Left renal pelvis (tissue), 4 donors: ENCODE measurements at places on chromosomes 3 and 15.

- DNase-seq, result no peak
Observed at GRCh38 chr15:51907136-51907862, 64.3 kb downstream of the LEO1 start.

DNA sequence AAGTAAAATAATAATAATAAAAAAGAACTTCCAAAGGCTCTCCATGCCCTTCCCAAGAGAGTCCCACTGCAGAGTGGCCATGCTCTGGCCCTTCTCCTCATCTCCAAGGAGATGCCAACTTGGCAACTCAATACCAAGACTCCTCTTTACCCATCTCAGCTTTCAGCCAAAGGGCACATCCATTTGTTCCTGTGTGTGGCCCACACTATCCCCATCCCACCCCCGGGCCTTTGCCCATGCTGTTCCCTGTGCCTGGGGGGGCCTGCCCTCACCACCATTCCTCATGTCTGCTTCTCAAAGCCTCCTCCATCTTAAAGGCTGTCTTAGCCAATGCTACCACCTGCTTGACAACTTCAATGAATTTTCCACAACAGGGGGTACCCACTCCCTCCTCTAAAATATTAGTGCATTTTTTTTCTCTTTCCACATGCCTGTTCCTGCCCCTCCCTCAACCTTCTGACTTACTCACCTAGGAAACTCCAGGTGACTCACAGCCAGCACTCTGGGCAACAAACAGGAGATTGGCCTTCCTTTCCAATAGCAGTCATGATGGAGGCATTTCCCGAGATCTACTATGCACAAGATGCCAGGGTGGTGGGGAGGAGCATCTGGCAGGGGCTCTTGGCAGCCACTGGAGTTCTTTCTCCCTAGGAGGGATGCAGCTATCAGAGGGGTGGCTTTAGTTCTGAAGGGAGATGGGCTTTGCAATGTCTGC, 109.4 kb upstream of the SMAD3 start:
- no peak for DNase-seq

DNA sequence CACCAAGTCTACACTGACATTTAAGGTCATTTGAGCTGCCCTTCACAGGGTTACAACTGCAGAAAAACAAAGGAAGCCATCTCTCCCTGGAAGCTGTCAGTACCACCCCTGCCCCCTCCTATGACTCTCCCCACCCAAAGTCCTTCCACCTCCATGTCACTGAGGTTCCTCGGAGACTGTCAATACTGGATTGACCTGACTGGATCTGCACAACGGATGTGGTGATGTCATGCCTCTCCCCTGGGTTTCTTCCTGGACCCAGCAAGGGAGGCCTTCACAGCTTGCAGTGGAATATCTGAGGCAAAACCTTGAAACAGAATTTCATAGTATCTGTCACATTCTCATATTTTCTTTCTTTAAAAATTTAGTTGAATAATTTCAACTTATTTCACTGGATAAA, 153.5 kb downstream of the CLSTN2 start:
- no peak for DNase-seq

DNA sequence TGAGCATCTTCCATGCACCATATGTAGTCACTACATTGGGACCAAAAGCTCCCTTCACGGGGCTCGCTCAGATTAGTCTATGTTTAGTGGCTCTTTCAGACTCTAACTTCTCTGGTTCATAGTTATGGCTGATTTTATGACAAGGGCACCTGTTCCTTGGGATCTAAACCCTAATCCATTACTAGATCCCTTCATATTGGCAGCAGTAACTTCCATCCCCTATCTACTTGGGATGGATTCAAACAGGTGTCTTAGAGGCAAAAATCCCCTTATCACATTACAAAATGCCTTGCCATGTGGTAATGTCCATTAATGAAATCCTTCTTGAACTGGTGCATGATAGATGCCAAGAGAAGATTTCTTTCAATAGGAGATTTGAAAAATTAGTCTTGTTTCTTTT, 96.7 kb upstream of the TP63 start:
- DNase-seq, result no peak

DNA sequence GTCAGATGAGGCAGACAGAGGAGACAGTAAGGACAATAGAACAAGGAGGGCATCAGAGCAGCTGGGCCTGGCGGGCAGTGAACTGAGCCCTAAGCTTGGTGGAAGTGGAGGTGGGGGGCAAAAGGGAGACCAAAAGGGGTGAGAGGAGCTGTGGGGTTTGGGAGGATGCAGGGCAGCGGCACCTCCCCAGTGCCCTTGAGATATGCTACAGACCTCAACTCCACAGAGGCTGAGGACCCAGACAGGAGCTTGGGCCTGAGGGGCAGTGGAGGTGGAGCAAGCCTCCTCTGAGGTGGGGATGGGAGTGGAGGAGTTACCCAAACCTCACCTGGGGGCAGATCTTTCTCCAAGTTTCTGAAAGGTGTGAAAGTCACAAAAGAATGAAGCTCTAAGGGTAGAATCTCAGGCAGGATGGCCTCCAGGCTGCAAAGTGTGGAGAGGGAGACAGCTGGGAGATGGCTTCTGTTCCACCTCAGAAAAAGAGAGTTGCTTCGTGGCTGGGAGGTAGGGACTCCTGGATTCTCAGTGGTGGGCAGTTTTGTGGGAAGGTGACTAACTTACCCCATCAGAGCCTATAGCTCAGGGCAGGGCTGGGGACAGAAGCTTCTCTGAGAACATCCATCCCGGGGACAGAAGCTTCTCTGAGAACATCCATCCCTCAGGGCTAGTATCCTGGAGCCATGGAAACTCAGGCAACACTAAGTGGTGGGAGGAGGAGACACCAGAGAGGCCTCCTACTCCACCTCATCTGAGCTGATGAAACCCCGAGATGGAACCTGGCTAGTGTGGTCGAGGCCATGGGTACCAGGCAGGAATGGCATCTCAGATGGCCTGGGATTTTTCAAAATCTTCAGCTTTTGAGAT, 2.3 kb upstream of the CLK3 start:
- no peak for DNase-seq

DNA sequence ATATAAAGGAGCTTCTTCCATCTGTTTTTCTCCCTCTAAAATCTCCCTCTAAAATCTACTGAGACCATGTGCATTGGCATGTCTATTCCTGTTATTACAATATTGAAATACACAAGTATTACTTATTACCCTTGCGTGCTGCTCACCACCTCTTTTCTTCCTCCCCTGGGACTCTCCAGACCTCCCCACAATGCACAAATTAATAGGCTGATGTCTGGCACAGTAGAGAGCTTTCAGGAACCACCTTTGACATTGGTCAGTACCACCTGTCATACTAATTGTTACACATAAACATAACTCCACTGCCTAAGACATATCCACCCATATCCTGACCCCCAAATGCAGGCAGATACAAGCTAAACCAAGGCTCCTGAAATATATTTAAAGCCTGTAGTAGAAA, 722.6 kb downstream of the FHIT start:
- DNase-seq, result no peak
